NCI-H510A (cell line): ENCODE measurements at places on chromosomes 7 and 10.
A peak's percentile ranks its signal among the peaks of the same experiment; 100 is the strongest.

GRCh38 chr7:47049234-47049774 lies 532.6 kb downstream of the TNS3 start:
- DNase-seq = no peak

- no peak for DNase-seq
Measured at GRCh38 chr7:157522954-157523353, 186.2 kb downstream of the DNAJB6 start.

- no peak for DNase-seq
Measured at GRCh38 chr10:62231371-62231770, 37.3 kb downstream of the RTKN2 start.

- no peak for DNase-seq
Measured at GRCh38 chr10:66259836-66260235, 666.0 kb upstream of the LRRTM3 start.

DNA sequence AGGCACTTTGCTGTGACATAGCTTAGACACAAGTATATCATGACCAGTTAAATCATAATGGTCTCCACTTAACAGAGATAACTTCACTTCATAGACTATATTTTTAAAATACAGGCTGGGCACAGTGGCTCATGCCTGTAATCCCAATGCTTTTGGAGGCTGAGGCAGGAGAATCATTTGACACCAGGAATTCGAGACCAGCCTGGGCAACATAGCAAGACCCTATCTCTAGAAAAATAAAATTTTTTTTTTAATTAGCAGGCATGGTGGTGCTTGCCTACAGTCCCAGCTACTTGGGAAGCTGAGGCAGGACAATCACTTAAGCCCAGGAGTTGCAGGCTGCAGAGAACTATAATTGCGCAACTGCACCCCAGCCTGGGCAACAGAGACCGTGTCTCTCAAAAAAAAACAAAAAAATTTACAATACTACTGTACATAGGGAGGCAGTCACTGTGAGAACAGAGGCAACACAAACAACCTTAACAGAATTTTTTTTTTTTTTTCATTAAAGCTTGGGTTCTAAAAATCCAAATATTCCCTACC lies 105.1 kb downstream of the USP6NL start:
- DNase-seq = no peak

DNA sequence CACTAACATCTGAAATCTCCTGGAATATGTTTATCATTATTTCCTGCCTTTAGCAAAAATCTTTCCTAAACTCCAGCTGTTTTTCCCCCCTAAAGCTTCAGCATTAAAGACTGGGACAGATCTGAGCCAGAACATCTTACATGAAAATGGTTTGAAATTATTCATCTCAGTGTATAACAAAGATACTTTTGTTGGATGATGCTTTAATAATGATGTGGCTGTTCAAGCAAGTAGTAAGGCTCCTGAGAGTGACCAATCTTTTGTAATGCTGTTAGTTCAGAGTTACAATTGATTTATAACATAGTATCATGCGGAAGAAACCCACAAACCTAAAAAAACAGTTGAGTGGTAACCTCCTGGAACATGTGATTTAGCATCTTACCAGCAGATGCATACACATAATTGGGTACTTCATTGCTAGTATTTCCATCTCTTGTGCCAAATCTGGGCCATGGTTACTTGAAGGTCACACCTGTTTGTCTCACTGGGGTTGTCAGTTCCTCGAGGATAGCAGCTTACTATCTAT lies 1.5 kb downstream of the BZW2 start:
- no peak for DNase-seq

- DNase-seq = peak; percentile 92
Measured at GRCh38 chr7:158077934-158078910, 509.4 kb downstream of the PTPRN2 start.

DNA sequence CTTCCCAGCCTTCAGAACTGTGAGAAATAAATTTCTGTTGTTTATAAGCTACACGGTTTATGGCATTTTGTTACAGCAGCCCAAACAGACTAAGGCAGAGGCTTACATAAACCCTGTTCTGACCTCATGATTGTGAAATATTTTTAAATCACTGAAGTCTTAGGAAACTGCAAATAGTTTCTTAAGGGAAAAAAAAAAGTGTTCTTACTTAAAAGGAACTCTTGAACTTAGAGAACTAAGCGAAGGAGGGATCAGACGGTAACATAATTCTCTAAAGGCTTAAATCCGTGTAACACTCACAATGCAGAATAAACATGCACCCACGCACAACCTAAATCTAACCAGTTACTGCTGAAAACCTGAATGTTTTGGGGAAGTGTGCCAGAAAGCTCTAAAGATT lies 749.1 kb upstream of the LRRTM3 start:
- DNase-seq = no peak

DNA sequence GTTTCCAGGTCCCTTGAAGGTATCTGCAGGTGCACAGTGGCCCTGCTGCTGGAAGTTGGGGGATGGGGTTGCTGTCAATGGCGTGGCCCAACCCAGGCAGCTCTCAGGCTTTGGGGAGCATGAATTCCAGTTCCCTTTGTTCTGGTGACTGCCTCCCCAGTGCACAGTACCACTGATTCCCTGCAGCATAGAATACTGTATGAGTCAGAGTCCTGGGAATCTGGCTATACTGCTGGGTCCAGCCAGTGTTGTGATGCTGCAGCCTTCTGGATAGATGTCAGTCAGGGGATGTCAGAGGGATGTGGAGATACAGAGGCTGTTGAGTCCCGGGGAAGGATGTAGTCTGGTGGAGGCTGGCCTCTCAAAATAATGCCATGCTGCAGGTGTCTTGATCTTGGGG lies 99.3 kb downstream of the LANCL2 start:
- DNase-seq = no peak

- no peak for DNase-seq
Measured at GRCh38 chr7:123533929-123534382, 439 bp downstream of the IQUB start.

DNA sequence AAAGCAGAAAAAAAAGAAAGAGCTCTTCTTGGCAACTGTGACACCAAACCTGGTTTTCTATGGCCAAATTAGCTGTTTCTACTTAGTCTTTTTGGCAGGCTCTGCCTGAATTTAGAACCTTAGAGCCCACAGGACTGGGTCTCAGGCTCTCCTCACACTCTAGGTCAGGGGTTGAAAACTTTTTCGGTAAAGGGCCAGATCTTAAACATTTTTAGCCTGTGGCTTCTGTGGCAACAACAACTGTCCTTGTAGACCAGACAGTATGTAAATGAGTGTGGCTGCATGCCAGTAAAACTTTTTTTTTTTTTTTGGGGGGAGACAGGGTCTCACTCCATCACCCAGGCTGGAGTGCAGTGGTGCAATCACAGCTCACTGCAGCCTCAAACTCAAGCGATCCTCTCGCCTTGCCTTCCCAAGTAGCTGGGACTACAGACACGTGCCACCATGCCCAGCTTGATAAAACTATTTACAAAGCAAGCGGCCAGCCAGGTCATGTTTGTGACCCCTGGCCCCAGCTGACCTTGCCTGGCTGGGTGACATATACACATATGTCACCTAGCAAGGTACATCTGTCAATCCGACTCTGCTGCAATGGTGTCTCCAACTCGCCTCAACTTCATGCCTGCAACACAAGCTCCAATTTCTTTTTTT lies 17.4 kb downstream of the KPNA7 start:
- DNase-seq = no peak

DNA sequence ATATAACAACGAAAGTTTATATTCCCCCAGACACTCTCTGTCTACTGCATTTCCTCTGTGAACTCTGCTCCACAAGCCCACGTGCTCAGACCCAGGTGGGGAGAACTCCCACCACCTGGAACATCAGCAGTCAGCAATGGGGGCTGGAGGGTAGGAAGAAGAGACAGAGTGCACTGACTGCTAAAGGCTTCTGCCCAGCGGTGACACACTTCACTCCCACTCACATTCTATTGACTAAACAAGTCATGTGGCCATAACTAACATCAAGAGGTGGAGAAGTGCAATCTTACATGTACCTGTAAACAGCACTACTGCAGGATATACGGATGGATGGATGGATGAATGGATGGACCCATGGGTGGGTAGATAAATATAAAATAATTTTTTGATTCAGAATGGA lies 122.2 kb downstream of the MPP7 start:
- peak; percentile 67 for DNase-seq

DNA sequence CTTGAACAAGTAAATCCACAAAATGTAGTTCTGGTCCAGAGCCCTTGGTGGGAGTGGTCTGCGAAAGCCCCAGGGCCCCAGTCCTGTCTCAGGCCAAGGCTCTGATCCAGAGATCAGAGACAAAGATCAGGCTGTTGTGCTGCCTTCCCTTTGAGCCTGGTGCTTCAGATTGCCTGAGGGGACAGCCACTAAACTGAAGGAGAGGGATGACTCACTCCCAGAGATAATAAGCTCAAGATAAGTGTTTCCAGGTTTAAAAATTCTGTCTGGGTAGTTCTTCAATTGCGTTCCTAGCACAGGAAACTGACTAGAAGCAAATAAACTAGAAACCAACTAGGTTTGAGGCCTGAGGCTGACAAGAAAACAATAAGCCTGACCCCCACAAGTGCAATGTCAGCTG lies 190.2 kb downstream of the RAMP3 start:
- no peak for DNase-seq

DNA sequence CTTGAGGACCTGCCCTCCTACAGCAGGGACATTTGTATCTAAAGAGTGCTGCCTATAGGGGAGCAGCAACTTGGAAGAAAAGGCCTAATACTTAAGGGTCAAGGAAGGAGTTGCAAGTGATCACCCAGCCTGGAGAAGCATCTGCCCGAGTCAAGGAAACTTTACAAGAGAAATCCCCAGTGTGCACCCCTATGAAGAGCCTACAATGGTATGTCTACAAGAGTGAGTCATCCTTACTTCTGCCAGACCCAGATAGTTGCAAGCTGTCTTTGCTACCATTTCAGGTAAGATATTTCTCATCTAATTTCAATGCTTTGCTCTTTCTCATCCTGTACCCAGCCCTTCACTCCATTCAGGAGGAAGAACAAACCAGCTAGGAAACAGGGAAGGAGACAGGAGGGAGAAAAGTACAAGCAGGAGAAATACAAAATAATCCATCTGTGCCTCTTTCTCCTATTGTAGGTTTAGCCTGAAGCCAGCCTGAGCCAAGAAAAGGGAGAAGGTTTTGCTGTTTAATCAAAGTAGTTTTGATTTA lies 34.4 kb upstream of the AGR3 start:
- DNase-seq = no peak

DNA sequence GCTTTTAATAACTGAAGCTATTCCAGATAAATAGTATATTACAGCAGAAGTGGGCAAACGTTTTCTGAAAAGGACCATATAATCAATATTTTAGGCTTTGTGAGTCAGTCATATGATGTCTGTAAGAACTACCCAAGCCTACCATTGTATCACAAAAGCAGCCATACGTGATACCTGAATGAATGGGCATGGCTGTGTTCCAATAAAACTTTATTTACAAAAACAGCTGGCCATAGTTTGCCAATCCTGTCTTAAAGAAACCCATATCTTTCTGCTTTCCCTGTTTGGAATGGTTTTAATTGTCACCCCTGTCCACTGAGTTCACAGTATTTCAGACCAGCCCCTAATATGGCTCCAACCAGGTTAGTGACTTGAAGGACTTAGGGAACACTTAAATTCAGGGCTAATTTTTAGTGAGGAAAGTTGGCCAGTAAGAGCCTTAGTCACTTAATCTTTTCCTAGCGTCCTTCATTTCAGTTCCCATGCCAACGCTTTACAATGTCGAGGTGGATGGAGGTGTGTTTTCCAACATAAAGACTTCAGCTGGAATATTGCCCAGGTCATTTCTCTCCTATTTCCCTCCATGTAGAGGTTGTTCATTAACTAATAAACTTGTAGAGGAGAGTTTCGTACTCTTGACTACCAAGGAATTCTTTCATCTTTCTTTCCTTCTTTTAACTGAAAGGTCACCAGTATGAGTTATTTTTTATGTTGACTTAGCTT lies 184.5 kb downstream of the TRIL start:
- DNase-seq = no peak

GRCh38 chr7:104655592-104655991 lies 327.2 kb downstream of the LHFPL3 start:
- no peak for DNase-seq

GRCh38 chr10:56771343-56771742 lies 410.3 kb upstream of the ZWINT start:
- DNase-seq = no peak

DNA sequence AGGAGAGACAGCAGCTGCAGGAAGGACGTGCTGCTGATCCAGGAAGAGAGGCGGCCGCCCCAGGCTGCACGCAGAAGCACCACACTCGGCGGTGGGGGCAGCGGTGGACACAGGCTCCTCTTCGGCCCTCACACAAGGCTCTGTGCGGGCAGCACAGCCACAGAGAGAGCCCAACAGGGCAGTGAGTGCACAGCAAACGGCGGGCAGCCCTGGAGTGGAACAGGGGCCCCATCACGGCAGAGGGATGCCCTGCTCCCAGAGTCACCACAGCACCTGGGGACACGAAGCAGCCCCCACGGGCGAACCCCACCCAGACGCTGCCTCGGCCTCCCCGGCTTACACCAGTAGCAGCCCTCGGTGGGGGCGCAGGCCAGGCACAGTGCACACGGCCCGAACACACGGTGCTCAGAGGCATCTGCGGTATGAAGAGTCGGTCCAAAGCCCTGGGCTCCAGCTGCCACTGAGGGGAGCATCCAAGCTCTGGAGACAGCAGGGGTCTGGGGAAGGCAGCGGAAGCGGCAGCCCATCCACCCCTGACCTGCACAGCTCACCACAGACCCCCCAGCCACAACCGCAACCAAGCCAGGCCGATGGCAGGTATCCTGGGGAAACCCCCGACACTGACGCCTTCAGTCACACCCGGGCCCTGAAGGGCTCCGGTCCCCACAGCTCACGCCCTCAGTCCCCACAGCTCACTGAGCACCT lies 16.8 kb downstream of the NUDT1 start:
- DNase-seq = no peak

GRCh38 chr10:33211106-33211878 lies 123.2 kb downstream of the NRP1 start:
- no peak for DNase-seq

- DNase-seq = no peak
Measured at GRCh38 chr7:155358066-155358947, 60.6 kb downstream of the INSIG1 start.
